ENCODE measurements at places on chromosomes 6 and 20.

- DNase-seq: no peak
Measured at GRCh38 chr6:15243910-15244619, 1.8 kb upstream of the JARID2 start.

- DNase-seq: no peak
Measured at GRCh38 chr6:31202259-31203166, 32.0 kb upstream of the POU5F1 start.

GRCh38 chr6:100203400-100203799 lies 209.4 kb upstream of the MCHR2 start:
- no peak for DNase-seq

DNA sequence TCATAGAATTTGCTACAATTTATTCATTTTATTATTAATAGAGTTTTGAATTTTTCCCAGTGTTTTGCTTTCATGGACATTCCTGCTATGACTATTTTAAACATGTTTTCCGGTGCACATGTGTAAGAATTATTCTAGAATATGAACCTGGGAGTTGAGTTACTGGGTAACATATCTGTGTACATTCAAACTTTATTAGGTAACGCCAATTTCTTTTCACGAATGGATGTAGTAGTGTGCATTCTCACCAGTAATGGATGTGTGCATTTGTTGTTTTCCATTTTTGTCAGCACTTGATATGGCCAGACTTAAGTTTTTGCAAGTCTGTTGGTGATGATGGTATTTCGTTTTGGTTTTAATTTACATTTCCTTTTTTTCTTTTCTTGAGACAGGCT lies 118.8 kb downstream of the CDKAL1 start:
- no peak for DNase-seq

Data from stimulated activated CD8-positive, alpha-beta memory T cell treated with anti-CD3 and anti-CD28 coated beads, Interleukin-12 subunit alpha, Interleukin-12 subunit beta, amount 100 ng/mL, for 4 hours (primary cell).